ENCODE measurements at places on chromosomes 5 and 9.

- DNase-seq = no peak
These were observed 40.4 kb upstream of the TESK1 start for GRCh38 chr9:35564658-35565061.

DNA sequence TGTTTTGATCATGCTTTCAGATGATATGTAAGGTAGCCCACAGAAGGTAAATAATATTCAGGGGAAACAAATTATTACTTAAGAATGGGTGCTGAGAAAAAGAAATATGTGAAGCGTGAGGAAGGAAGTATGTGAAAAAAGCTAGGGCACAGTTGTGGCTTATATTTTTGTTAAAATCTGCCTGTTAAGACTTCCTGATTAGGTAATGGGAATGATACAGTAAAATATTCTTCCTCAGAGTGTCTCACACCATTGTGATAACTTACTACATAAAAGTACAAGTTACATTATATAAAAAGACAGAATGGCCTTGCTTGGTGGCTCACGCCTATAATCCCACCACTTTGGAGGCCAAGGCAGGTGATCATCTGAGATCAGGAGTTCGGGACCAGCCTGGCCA is 18.7 kb upstream of the PARP8 start:
- DNase-seq = no peak

DNA sequence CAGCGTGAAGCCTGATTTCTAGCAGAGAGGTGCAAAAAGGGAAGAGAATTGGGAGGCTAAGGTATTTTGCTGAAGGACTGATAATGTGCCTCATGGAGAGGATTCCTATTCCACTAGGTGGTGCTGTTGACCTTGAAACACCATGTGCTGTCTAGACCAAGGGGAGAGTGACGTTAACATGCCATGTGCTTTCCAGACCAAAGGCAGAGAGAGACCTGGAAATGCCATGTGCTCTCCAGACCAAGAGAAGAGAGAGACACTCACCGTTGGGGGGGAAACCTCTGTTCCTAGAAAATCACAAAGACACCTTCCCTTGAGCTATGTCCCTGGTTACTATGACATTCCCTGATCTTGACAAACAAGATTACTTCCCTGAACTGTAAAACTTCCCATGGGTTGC is 286.0 kb upstream of the TUSC1 start:
- DNase-seq = peak; percentile 73

GRCh38 chr5:116504593-116505166 is 69.9 kb downstream of the SEMA6A start:
- no peak for DNase-seq

GRCh38 chr9:14400658-14400995 is 86.7 kb upstream of the NFIB start:
- peak; percentile 86 for DNase-seq

DNA sequence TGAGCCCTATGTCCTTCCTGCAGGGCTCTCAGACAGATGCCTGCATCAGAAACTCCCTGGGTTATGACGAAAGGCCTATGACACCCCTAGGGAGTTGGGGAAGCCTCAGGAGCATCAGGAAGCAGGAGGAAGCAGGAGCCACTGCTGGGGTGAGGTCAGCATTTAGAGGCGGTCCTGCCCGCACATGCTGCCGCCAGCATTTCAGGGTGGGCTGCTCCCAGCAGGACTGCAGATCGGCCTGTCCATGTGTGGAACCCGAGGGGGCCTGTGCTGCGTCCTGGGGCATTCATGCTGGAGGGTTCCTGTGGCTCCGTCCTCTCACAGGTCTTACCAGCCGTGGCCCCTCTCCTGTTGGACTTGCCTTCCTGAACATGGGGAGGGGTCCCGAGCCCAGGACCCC is 6.9 kb downstream of the NKD2 start:
- DNase-seq = no peak

DNA sequence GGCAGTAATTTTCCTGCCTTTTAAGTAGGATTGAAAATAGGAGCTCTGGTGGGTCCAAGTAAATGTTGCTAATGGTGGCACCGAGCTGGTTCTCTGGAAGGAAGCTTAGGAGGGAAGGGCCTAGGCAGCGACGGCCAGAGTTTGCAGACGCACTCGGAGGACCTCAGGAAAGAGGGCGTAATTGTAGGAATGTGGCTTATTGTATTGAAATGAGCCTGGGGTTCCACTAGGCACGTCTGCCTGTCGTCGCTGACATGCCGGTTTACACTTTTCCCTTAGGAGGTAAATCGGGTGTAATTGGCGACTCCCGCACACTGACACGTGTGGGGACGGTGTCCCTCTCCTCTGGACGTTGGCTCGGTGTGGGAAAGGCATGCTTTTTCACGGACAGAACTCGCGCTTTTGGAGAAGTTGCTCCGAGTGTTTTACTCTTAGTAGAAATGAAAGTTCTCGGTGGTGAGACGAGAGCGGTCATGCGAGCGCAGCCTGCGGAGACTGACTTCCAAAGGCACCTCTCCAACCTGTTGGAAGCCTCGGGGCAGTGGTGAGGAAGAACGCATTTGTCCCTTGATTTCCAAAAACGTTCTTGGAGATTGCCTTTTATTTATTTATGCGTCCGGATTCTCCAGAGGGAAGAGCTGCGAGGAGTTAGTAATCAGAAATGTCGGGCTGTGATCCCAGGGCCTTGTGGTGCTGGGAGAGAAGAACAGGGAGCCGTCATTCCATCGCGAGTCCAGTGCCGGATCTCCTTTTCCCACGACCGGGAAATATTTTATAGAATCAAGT is 1.3 kb downstream of the NR4A3 start:
- DNase-seq = peak; percentile 38

DNA sequence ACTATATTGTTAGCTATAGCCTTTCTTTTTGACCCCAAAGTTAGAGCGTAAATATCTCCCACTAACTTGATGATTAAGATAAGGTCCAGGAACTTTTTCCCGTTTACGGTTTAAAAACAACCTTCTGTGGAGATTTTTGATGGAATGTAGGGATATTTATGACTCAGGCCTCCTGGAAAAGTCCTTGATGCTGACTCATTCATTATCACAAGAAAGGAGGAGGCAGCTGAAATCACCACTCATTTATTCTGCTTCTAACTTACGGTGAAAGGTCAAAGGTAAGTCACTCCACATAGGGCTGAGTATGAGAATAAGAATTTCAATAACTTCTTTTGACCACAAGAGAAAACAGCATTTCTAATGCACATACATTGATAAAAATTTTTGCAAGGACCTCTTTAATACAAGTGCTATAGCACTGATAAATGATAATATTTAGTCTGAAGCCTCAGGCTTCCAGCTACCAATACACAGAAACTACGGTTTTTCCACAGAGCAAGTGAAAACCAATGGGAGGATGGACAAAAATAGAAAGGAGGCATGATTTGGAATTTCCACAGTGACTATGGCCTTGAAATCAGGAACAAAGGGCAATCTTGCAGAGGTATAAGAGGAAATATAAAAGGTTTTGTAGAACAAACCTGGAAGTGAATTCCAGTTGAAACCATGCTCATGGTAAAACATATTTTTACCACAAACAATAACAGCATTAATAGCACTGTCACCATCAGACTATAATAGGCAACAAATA is 146.5 kb downstream of the PPP2R2B start:
- peak; percentile 83 for DNase-seq

GRCh38 chr5:67377631-67378030 is 181.0 kb upstream of the CD180 start:
- DNase-seq = no peak

- DNase-seq = peak; percentile 88
These were observed 34.9 kb upstream of the N4BP3 start for GRCh38 chr5:178078197-178079010.

GRCh38 chr5:126865299-126865698 is 88.4 kb downstream of the LMNB1 start:
- peak; percentile 72 for DNase-seq

GRCh38 chr5:172456076-172456722 is 1.9 kb upstream of the SH3PXD2B start:
- no peak for DNase-seq

- peak; percentile 9 for DNase-seq
These were observed 15.4 kb downstream of the NDUFS4 start for GRCh38 chr5:53575831-53576230.

- DNase-seq = peak; percentile 94
These were observed 27.3 kb upstream of the IL17B start for GRCh38 chr5:149406203-149406978.

GRCh38 chr5:141641634-141642267 is 5.0 kb downstream of the RELL2 start:
- peak; percentile 38 for DNase-seq

GRCh38 chr9:84397151-84397728 is 56.7 kb upstream of the SLC28A3 start:
- DNase-seq = peak; percentile 72

DNA sequence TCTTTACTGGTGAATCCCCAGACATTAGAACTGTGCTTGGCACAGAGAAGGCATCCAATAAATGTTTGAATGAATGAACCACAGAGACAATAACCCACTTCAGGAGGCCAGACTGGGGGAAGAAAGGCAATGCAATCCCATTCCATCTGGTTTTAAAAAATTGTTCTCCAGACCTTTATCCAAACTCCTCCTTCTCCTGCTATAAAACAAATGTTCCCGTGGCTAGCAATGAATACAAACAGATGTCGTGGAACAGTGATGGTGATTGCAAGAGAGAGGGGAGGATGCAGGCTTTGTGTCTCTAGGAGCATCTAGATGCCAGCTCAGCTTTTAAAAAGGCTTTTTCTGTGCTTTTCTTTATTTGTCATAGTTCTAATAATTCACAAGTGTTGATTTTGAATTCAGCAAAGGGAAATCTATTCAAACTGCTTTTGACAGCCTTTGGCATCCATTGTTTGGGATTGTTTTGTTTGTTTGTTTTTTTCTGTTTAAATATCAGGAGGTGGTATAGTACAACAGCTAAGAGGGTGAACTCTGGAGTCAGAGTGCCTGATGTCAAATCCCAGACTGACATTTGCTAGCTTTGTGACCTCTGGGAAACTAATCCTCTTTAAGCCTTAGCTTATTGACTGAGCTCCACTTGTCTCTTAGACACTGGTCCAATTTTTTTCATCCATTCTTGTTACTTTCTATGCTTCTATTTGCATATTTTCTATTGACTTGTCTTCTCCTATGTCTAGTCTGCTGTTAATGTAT is 59.1 kb downstream of the TNFSF15 start:
- no peak for DNase-seq

DNA sequence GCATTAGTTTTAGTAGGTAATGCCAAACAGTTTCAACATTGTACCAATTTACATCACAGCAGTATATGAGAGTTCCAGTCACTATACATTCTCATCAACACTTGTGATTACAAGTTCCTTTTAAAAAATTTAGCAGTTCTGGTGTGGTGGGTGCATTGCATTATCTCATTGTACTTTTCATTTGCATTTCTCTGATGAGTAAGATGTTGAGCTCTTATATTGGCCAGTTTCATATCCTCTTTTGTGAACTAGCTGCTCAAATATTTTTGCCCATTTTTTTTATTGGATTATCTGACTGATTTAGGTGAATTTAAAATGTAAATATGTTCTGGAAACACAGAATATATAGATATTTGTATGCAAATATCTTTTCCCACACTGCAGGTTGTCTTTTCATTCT is 160.9 kb upstream of the NR3C1 start:
- DNase-seq = no peak

DNA sequence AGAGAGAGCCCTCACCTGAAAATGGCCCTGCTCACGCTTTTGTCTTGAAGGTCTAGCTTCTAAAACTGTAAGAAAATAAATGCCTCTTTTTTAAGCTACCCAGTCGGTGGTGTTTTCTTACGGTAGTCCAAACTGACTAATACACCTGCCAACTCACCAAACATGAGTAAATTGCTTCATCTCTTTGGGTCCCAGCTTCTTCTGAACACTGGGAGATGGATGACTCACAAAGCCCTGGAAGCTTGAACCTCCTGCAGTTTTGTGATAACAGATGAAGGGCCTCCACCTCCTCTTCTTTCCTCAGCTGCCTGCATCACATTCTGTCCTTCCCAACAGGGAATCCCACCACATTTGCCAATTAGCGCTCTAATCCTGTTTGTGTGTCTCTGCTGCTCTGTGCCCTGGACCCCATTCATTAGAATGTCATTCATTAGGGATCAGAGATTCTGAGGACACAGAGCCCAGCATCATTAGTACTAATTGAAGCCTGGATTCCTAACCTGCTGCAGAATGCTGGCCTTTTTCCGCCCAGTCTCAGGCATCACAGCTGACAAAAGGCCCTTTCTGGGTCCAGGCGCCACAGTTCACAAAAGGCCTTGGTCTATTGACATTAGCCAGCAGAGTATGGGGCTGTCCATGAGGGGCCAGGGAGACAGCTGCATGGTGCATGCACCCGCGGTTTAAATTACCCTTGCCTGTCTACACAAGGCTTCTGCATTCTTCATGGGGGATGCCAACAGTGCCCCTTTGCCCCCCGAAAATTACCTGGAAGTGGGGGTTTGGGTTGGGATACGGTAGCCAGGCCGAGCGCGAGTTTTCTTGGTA is 349.3 kb downstream of the SEMA5A start:
- peak; percentile 90 for DNase-seq

GRCh38 chr5:68641211-68641610 is 425.7 kb downstream of the PIK3R1 start:
- DNase-seq = no peak

GRCh38 chr5:83441747-83442146 is 29.8 kb upstream of the VCAN start:
- DNase-seq = no peak

All from fibroblast of lung (primary cell).